ENCODE measurements at places on chromosomes 11 and 22.

- no peak for DNase-seq
Observed at GRCh38 chr22:23245799-23246136, 65.5 kb downstream of the BCR start.

- DNase-seq: no peak
Observed at GRCh38 chr22:43693249-43693648, 118.9 kb downstream of the EFCAB6 start.

DNA sequence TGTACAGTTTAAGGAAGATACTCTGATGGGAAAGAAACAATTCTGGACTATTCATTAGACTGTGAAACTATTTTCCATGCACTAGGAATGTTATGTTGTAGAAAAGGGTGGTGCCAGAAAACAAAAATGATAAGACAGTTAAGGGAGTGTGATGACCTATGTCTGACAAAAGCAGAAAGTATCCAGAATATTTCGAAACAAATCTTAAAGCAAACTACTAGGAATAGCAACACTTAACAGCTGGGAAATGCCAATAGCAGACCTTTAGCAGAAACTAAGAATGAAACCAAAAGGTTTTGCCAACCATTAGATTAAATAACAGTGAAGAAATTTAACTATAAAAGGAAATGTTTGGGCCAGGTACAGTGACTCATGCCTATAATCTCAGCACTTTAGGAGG lies 3.3 kb upstream of the ARHGAP20 start:
- no peak for DNase-seq

- DNase-seq: no peak
Observed at GRCh38 chr22:21054714-21055563, 9.2 kb downstream of the LRRC74B start.

Measured in DND-41 (cell line).